Activated effector memory CD4-positive, alpha-beta T cell treated with Interleukin-2 at 50 U/mL for 16 hours (primary cell): ENCODE measurements at places on chromosomes 3 and 15.

DNA sequence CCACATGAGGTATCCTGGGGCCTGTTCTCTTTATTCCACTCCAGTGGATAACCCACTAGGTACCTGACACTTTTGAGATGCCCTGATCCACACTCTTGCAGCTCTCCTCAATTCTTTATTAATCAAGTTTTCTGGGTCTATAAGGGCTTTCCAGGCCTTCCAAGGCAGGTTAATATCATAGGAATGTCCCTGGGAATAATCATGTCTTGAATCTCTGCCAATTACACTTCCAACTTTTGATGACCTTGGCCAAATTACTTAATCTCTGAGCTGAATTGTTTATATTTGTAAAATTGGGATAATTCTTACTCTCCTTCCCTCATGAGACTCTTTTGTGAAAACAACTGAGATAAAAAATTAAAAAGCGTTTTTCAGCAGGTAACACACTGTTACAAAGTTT lies 881.7 kb downstream of the MCTP2 start:
- DNase-seq: no peak

- DNase-seq: no peak
Measured at GRCh38 chr15:58880320-58880719, 53.2 kb downstream of the SLTM start.

- DNase-seq: no peak
Measured at GRCh38 chr3:197302696-197303341, 4.4 kb upstream of the DLG1 start.

DNA sequence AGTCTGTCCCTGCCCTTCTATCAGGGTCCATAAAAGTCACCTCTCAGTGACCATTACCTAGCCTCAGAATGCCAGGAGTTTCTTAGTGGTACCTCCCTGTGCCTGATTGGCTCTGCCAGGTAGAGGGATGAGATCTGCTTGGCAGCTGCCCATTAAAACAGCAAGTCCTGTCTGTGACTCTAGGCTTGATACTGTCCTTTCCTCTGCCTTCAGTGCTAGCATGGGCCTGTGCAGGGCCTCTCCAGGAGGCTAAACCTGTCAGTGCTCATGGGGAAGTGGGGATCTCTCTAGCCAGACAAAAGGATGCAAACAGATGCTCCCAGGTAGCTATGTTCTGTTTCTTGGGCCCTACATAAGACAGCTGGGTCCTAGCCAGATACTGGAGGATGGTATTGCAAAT lies 10.0 kb upstream of the MANF start:
- DNase-seq: no peak

GRCh38 chr3:35651851-35652250 lies 12.5 kb downstream of the ARPP21 start:
- no peak for DNase-seq
